ENCODE measurements at places on chromosomes 4 and X.

GRCh38 chr4:80500613-80501012 lies 165.1 kb downstream of the CFAP299 start:
- DNase-seq = peak; percentile 97

- peak; percentile 75 for DNase-seq
These were observed 27.3 kb downstream of the CT45A1 start for GRCh38 chrX:135740681-135741149.

DNA sequence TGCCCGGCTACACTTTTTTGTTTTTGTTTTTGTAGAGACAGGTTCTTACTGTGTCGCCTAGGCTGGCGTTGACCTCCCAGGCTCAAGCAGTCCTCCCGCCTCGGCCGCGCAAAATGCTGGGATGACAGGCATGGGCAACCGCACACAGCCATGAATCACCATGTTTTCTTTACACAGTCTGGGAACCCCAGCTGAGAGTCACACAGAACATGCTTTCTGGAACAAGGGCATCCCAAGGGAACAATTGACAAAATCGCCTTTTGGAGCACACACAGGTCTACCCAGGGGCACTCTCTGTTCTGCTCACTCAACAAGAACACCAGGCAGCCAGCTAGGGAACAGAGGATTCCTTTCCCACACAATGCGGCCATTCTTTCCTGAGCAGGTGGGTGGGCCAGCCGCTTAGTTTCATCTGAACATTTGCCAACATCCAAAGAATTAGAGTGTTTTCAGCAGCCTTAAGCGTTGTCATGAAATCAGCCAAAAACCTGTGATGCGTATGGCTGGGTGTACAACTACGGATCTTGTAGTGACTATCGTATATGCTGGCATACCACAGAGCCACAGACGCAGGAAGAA lies 15.7 kb downstream of the PRKX start:
- no peak for DNase-seq

DNA sequence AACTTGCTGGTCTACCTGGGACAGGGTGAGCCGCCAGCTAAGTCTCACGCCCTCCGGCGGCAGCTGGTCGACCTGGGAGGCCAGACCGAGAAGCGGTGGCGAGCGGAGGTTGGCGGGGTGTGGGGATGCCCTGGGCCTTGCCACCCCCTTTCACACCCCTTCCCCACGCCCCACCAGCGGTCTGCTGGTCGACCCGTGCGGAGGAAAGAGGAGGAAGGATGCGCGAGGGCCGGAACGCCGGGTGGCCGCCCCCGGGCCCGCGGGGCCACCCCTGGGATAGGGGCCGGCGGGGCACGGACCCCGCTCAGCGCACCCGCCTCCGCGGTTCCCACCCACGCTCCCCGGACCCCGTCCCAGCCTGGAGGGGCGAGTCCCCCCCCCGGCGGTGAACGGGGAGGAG lies 28.3 kb upstream of the DCAF12L1 start:
- no peak for DNase-seq

GRCh38 chr4:2484185-2484584 lies 15.3 kb downstream of the RNF4 start:
- peak; percentile 17 for DNase-seq

DNA sequence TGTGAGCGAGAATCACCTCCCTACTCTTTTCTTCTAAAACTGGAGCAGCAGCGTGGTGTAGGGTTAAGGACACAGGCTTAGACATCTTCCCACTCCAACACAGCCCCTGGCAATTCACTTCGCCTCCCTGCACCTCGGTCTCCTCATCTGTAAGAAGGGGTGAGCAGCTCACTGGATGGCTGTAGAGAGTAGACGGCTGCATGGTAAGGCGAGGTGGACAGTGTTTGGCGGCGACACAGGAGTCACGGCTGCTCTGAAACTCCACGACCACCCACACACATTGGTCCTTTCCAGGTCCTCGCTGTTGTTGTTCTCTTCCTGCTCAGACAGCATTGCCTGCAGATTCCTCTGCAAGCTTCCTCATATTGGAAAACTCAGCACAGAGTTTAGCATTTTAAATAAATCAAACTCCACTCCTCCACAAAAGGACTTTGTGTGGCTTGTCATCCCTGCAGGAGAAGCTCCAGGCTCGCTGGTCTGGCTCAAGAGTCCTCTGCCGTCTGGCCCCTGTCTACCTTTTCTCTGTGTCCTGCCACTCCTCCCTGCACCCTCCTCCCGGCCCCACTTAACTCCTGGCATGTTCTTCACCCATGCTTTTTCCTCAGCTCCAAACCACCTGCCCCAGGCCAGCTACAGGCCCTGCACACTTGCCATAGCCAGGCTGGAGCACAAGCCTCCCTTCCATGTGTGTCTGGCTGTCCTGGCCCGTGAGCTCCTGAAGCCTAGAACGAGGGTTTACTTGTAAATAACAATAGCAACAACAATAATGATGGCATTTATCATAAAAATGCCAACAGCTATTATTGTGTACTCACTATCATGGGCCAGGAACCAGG lies 41.3 kb upstream of the CRMP1 start:
- DNase-seq = no peak

GRCh38 chr4:73964862-73965611 lies 16.8 kb downstream of the PF4 start:
- DNase-seq = no peak

- DNase-seq = no peak
These were observed 506.1 kb downstream of the RPA4 start for GRCh38 chrX:97389761-97390192.

DNA sequence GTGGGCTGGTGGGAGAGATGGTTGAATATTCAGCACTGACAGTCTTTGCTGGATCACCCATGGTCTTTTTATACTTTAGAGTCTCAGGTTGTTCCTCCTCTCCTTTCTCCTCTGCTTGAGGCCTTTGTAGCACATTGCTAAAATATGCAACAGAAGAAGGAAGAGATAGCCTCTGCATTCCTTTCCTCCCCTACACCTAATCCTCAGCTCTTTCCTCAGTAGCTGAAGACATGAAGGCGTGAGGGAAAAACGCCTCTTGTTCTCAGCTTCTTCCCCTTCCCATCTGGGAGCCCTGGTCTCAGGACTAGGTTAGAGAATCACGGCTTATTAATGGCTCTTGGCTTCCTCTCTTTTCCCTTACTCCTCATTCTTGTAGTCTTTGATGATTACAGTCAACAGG lies 76.8 kb downstream of the RNF150 start:
- DNase-seq = no peak

DNA sequence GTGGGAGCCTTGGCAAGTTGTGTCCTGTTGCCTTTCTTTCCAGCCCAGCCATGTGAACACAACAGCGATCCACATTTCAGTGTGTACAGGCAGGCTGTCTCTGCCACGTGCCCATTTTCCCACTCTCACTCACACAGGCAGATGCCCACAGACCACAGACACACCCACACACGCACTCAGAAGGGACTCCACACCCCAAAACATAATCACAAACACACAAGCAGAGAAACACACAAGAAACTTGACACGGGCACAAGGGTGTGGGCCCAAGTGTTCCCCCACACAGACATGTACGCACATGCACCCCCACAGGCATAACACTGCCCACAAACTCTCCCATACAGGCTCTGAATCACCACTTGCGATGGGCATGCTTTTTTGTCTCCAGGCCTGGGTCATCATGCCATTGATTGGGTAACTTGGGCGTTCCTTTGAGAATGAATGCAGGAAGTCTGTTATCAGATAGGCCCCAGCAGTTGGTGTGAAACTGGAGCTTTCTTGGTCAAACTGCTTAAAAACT lies 84.3 kb downstream of the NBDY start:
- peak; percentile 69 for DNase-seq
